ENCODE measurements at places on chromosomes 4 and X.

- no peak for DNase-seq
Measured at GRCh38 chr4:70706516-70706915, 15.2 kb upstream of the RUFY3 start.

DNA sequence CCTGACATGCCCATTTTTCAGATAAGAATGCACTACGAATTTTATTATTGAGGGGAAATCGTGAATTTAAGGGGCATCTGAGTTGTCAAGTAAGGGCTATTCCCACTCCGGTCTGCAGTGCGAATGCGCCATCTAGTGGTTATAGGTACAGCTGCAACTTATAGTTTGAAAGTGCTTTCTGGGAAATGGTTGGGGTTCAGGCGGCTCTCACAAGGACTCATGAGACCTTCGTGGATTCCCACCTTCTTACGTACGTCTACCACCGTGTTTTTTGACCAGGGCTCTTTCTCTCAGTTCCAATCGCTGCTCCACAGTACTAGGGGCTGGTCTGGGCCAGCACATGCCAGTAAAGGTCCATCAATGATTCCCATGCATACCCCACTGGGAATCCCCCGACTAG is 12.3 kb downstream of the MSL3 start:
- peak; percentile 46 for DNase-seq

- peak; percentile 56 for DNase-seq
Measured at GRCh38 chr4:183838987-183839712, 66.0 kb upstream of the STOX2 start.

DNA sequence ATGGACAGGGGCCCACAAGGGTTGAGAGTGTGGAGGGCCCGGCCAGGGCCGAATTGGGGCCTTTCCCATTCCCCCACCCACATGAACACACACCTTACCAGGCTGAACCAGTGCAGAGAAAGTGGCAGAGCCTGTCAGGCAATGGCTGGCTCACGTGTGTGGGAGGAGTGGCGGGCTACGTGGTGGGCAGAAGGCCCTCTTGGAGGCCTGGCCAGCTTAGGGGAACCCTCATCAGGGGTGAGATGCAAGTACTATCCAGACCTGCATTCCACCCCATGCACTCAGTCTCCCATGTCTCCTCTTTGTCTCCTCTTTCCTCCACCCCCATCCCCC is 965 bp downstream of the TCEAL4 start:
- peak; percentile 5 for DNase-seq

DNA sequence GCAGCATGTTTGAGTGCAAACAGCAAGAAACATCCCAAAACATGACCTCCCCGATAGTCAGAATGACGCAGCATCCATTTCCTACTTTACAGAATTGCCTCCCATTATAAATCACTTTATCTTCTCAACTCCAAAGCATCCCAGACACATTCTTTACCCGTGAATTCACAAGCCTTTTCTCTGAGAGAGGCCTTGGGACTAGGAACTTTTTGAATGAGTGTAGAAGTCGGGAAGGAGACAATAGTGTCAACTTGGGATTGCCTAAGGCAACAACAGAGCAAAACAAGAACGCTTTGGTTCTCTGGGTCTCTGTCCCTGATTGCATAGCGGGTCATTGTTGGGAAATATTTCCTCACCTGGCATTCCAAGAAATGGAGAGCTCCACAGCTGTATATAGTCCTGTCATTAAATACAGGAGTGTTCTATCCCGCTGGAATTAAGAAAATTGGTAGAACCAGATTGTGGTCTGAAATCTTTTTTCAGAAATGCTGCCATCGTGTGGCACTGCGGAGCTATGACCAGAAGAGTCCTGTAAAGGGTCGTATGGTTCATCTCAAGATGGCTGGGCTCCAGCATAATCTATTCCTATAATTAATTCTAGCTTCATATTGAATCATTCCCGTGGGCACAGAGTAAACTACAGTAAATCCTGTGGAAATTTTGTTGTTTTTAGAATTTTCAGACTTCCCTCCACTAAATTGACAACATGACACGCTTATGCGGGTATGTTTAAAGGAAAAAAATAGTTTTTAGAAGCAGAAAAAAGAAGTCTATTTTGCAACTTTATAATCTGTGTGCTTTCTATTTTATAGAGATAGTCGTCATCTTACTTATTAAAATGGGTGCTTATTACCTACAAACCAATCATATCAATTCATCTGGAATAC is 2.0 kb upstream of the SPP1 start:
- peak; percentile 65 for DNase-seq

DNA sequence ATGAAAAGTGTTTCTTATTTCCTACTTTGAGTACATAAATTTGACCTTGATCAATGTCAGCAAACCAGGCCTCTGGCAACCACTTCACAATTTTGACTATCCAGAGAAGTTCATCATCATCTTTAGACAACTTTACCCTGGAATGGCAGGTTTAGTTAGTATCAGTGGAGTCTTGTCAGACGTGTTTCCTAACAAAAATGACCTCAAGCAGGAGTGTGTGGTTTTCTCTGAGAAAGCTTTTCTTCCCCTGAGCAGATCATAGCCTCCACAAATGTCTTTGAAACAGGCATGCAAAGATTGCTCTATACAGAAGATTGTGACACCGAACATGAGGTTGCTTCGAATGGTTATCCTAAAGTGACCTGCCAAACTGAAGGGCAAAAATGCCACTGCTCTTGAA is 642.3 kb downstream of the RPA4 start:
- DNase-seq: no peak

- DNase-seq: no peak
Measured at GRCh38 chrX:13855689-13856450, 39.0 kb upstream of the GPM6B start.

DNA sequence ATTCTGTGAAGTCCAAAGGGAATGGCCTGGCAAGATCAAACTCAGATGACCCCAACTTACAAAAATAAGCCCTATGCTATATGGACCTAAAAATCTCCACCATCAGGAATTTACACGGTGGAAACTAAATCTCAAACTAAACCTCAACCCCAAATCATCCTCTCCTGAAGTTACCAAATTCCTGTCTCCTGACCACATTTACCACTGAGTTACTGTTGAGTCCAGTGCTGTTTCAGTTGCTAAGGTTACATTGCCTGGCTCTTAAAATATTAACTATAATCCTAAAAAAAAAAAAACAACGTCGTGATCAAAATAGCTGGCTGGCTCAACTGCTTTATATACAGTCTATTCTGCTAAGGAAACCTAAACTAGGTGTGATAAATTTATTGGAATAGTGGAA is 315.2 kb upstream of the SLIT2 start:
- no peak for DNase-seq

DNA sequence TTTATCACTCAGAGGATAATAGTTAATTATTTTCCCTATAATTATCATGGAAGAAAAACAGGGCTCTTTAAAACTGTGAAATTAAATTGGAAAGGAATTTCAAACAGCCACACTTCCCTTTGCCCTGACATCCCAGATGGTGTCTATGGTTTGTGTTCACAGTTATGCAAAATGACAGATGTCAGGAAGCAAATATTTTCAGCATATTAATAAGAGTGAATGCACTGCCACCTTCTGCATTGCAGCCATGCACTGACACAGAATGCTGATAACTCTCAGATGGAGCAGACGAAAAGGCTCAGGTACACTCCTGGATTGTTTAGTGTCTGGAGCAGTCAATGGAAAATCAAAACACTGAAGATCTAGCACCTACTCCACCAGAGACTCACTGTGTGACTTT is 57.6 kb downstream of the RWDD4 start:
- no peak for DNase-seq

- no peak for DNase-seq
Measured at GRCh38 chr4:132240081-132240480, 909.0 kb upstream of the PCDH10 start.

DNA sequence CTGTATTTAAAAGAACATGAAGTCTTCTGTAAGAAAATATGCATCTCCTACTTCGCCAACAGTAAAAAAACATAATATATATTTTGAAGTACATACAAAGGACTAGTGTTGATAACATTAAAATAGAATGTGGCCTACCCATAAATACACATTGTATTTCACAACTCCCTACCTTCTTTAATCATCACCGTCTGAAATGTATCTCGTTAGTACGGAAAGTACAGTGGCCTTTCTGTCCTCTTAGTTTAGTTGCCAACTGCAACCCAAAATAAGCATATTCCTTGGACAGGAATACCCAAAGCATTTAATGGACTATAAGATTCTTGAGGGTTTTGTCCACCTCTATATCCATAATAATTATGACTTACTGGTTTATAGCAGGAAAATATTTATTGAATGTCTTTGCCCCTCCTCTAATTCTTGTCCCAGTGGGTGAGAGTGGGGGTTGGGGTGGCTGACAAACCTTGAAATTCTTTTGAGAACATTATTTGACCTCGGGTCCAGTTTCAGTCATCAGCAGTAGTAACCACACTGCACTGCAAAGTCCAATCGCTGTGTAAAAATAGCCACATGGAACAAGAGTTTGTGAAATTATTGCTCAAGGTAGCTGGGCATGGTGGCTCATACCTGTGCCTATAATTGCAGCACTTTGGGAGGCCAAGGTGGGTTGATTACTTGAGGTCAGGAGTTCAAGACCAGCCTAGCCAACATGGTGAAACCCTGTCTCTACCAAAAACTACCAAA is 474.5 kb downstream of the KLHL13 start:
- DNase-seq: no peak

Data from left kidney (tissue), 8 donors.